ENCODE measurements at places on chromosomes 13 and 19.

- DNase-seq = no peak
Measured at GRCh38 chr13:99408703-99409000, 92.6 kb upstream of the TM9SF2 start.

DNA sequence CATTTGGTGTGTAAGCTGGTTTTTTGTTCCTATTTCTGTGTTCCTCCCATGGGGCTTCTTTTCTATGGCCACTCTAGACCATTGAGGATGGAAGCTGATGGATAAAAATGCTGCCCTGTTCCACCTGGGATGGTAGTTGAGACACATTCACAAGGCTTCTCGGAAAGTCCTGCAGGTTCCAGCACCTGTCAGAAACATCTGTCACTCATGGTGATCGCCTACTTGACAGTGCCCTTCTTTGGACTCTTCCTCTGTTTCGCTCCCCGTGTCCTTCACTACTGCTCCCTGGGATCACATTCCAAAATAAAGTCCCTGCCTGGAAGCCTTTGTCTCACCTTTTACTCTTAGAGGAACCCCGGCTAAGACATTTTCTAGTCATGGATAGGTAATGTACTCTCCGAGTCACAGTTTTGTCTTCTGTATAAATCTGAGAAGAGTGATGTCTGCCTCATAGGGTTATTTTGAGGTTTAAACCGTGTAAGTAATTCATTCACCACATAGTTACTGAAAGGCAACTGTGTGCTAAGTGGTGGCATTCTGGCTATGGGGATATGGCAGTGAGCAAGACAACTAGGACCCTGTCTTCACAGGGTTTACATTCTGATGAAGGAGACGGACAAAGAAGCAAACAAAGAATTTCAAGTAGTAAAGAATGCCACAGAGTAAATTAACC, 21.0 kb downstream of the UBAC2 start:
- DNase-seq = no peak

GRCh38 chr13:110259651-110260050, 47.3 kb downstream of the COL4A1 start:
- DNase-seq = no peak

DNA sequence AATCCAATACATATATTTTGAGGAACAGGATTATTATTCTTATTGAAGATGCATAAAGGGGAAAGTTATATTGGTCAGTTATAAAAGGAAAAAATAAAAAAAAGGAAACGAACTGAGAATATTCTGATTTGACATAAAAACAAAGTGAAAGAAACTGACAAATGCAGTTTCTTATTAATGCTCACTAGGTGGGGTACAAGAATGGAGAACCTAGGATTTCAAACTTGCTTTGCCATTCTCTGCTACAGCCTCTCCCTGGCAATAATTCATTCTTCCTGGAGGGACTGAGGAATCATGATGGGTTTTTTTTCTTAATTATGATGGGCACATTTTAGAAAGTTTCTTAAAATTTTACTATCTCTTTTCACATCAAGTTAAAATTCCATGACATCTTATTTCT, 154.9 kb downstream of the PCDH9 start:
- DNase-seq = no peak

DNA sequence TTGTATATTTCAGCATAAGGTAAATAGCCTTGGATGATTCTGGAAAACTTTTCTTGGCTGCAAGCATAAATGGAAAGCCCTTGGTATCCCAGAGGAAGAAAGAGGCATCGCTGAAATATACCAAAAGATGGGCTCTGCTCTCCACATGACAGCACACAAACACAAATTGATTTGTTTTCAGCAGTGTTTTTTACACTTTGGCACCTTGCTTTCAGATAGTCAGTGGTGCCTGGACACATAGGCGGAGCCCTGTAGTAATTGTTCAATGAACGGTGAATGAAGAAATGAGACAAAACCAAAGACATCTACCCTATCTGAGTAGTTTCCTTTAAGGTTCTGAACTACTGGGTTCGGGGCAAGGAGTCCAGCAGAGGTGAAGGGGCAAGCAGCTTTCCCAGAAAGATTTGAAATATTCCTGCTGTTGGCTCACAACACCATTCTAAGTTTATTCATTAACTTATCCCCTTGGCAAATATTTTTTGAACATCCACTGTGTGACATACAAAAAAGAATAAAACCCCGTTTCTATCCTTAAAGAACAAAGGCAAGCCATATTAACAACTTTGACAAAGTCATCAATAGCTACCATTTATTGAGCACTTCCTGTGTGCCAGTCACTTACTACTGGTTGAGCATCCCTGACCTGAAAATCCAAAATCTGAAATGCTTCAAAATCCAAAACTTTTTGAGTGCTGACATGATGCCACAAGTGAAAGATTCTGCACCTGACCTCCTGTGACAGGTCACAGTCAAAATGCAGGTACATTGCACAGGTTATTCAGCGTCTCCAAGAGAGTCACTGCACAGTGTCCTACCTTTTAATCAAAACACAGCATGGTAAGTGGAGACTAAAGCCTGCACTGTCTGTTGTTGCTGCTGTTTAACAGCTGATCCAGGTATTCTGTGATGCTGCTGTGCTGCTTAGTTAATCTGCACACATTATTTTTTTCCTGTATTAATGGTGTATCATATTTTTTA, 238.1 kb downstream of the DCLK1 start:
- no peak for DNase-seq

- no peak for DNase-seq
Measured at GRCh38 chr19:4971424-4971793, 2.5 kb downstream of the KDM4B start.

DNA sequence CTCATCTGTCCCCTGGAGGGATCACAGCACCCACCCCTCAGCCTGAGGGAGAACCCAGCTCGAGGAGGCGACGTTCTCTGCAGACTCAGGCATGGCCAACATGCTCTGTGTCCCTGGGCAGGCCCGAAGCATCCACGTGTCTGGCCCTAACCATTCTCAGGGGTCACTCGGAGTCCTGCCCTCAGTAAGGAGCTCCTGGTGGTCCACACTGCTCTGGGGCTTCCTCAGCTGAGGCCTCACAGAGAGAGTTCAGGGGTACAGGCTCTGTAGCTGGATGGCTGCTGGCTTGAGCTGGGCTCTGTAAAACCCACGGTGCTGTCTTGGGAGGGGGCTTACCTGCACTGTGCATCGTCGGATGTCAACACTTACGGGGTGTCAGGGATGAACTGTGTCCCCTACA, 4.4 kb upstream of the SIGLEC8 start:
- DNase-seq = no peak

GRCh38 chr13:29801102-29801501, 49.3 kb downstream of the UBL3 start:
- DNase-seq = no peak

- no peak for DNase-seq
Measured at GRCh38 chr13:75372923-75373841, 108.8 kb downstream of the TBC1D4 start.

DNA sequence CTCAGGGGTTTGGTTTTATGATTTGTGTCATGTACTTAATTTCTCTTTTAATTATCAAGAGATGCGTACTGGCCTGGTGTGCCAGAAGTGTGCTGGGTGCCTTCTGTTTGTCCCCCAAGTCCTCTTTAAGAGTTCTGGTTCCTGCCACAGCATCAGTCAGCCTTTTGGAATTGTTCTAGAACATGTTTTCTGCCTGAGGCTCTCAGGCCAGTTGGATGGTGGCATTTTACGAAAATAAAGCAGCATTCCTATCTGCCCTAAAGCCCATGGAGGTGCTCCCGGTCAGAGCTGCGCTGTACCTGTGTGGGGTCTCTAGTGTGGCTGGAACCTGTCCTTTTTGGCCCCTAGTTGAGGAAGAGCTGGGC, 54.1 kb downstream of the TSSK6 start:
- no peak for DNase-seq

DNA sequence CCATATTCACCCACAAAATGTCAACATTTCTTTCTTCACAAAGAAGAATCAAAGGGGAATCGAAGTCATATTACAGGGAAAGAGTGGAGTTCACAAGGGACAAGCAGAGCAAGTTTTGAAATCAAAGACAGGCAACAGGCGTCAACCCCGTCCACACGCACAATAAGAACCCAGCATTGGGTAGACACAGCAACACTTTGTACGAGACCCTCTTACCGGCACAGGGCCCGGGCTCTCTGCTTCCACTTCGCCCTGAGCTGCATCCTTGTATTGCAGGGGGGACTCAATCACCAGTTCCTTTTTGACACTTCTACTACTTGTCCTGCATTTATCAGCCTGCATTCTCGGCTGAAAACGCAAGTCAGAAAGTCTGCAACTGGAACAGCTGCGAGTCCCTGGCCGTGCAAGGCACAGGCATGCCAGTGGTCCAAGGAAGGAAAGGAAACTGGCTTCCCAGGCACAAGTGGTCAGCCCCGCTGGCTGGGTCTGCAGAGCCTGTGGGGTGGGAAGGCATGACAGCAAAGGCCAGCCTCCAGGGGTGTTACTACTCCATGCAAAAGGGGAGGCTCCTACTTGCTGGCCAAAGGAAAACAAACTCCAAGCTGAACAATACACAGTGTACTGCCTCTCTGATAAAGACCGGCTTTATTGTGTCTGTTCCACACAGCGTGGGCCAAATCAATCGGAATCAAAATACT, at the start of gene DOCK9:
Gene DOCK9 (minus strand): TSS at position 497 of the 698 bp plus-strand sequence. CDS start 155 bp downstream, at position 342.
- peak; percentile 52 for DNase-seq

- no peak for DNase-seq
Measured at GRCh38 chr13:76164290-76164689, 528.2 kb downstream of the LMO7 start.

- DNase-seq = no peak
Measured at GRCh38 chr13:76225815-76226489, 589.8 kb downstream of the LMO7 start.

GRCh38 chr13:56735537-56735942, 405.2 kb upstream of the PRR20A start:
- no peak for DNase-seq

DNA sequence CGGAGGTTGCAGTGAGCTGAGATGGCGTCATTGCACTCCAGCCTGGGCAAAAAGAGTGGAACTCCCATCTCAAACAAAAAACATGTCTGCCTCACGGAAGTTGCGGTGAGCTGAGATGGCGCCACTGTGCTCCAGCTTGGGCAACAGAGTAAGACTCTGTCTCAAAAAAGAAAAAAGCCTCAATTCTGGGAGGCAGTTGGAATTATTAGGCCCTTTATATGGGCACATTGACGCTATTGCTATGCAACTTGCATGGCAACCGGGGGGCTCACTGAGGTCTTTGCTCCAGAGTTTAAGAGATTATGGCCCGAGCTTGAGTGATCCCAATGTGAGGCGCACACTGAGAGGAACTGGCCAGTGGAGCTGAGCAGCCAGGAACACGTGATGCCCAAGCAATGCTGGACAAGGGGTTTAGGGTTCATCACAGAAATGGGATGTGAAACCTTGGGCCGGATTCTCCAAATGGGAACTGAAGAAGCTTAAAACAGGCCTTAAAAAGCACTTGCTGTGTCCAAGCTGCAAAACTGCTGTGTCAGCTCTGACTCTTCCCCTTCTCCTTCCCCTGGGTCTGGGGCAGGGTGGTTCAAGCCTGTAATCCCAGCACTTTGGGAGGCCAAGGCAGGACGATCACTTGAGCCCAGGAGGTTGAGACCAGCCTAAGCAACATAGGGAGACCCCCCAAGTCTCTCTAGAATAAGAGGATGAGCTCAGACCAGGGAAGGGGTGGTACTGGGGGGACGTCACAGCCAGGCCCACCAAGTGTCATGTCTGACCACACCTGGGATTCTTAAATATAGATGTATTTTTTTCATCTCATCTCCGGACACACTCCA, 2.5 kb downstream of the FTL start:
- DNase-seq = no peak

DNA sequence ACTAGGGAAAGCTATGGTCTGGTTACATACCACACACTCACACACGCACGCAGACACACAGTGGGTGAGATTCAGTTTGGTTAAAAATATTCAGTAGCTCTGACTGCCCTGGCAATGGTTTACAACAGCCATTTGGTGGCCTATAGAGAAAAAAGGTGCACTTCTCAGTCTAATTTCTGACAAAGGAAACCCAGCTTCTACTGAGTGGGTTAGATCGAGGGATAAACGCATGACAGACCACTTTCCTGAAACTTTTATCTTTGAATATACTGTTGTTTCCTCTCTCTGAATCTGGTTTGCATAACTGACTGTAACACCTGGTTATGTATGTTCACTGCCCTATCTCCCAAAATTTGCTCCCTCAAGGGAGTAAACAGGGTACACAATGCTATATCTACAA, 2.5 kb downstream of the LIG4 start:
- DNase-seq = no peak

- no peak for DNase-seq
Measured at GRCh38 chr19:377801-378581, 31.0 kb downstream of the C2CD4C start.

GRCh38 chr19:2722541-2723344, 1.6 kb upstream of the DIRAS1 start:
- DNase-seq = peak; percentile 45

DNA sequence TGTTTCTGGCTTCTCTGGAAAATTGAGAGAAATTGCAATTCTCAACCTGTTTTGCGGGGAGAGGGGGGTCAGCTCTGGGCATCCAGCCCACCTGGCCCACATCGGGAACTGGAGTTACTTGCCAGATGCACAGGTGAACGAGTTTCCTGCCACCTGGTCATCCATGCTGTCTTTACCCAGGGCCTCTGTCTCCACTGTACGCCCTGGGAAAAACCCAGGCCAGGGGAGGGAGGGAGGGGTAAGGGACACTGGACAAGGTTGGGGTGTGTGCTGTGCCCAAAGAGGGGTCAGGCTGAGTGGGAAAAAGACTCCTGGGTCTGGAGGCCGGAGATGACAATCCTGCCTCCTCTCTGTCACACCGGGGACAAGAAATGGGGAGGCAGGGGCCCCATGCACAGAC, 307.6 kb downstream of the ZNF536 start:
- DNase-seq = no peak

- no peak for DNase-seq
Measured at GRCh38 chr13:111610081-111610480, 289.6 kb downstream of the TEX29 start.

DNA sequence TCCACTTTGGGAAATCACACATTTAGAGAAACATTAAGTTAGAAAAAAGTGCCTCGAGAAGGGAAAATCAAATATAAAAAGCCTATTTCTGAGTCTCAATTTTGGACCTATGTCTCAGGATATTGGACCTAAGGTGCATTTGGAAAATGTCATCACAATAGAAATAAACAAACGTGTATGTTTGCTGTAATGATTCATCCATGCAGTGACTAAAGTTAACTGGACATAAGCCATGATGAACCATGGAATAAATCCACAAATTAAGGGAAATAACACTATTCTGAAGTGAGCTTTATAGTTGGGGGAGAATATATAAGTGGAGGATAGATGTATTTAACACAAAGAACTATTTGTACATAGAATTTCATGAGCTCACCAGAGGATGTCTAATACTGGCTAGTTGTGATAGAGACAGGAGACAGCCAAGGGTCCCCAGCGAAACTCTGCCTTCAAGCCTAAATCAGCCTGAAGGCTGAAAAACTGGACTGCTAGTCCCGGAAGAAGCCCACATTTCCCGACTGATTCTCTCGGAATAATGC, 963.3 kb upstream of the SPRY2 start:
- no peak for DNase-seq

DNA sequence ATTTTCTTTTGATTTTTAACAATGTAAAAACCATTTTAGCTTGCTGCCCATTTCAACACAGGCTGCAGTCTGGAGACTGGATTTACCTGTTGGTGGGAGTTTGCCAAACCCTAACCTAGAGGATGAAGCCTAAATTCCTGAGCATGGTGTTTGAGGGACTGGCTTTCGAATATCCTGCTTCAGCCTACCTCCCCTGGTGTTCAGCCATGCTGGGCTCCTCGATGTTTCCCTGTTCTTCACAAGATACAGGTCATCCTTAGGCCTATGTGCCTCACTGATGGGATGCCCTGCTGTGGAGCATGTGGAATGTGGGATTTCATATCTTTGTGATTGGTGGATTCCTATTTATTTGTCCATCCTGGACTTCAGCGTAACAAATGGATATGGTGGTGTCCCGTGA, 20.4 kb upstream of the ERCC5 start:
- no peak for DNase-seq
